Cardiac septum (tissue), 1 donor: ENCODE measurements at places on chromosomes 6 and 20. TPM values are rescaled to one million over a fixed set of nuclear protein-coding genes. Genes with fewer than 3 reads are reported as not detected.

- DNase-seq = no peak
Measured at GRCh38 chr6:108001696-108002231, 43.8 kb upstream of the SEC63 start.

Gene SLC22A2
- not detected for total RNA-seq

- no peak for DNase-seq
Measured at GRCh38 chr20:58327211-58327610, 17.7 kb downstream of the RAB22A start.

GRCh38 chr6:13697857-13698256 is 13.8 kb downstream of the RANBP9 start:
- no peak for DNase-seq
